ENCODE measurements at places on chromosomes 7 and 10.

DNA sequence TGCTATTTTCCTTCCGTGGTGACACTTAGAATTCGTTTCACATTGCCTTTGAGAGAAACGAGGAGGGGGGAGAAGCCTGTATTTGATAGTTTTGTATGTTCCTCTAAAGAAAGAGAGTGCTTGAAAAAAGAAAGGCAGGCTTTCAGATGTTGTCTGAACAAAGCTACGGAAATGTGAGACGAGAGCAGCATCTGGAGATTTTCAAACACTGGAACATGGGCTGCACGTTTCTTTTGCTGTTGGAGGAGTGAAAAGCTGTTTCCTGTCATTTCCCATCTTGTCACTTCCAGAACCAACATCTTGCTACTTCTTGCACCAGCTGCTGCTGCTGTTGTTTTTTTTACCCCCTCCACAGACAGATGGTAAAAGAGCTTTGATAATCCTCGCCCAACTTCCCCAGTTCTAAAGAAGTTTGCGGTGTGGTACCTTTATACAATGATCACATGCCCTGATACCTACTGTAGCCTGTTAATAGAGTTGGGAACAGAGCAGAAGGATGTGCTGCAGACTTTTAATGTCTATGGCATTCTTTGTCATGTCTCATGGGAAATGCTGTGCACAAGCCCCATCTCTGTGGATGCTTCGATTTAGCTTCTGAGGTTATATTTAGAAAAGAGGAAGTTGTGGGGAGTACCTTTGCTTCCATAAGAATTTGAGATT, 408.1 kb downstream of the AUTS2 start:
- no peak for DNase-seq

DNA sequence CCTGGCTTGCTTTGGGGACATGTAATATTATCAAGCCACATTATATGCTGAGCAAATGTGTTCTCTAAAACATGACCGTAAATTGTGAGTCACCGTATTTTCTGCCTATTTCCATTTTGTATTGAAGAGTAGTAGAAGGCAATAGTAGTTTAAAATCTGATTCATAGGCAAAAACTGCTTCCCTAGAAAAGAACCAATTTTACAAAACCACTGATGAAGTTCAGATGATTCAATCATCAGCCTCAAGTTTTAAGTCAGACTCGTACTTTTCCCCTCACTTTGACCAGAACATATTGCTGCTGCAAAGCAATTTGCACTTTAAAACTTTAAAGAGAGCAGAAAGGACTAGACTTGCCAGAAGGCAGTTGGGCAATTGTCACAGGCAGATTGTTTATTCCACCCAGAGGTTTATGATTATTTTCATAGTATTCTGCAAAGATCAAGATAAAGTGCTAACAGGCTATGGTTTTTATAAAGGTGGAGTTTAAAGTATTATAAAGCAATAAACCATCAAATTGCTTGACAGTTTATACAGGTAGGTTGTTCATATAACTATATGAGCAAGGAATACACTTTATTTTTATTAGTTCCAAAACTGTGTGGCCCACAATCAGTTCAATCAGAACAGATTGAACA, 168.2 kb downstream of the ETV1 start:
- peak; percentile 31 for DNase-seq

GRCh38 chr10:15684768-15685167, 35.0 kb downstream of the ITGA8 start:
- no peak for DNase-seq

- peak; percentile 38 for DNase-seq
Measured at GRCh38 chr10:94428766-94429707, 26.7 kb downstream of the TBC1D12 start.

- DNase-seq: no peak
Measured at GRCh38 chr10:9260690-9261089, 1206.2 kb downstream of the GATA3 start.

DNA sequence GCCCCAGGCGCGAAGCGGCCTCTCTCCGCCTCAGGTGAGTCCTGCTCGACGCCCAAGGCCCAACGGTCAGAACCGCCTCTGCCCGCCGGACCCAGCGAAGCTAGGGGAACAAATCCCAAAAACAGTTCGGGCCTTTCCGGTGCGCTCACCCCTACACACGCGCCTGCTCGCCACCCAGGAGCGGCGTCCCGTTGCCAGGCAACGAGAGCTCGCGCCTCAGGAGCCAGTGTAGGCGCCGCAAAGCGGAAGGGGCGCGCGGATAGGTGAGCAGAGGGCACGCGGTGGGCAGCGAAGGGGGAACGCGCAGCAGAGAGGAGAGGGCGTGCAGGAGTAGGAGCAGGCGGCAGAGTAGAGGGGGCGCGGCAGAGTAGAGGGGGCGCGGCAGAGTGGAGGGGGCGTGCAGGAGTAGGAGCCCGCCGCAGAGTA, at the start of the genes DYDC1 and DYDC2:
TSS of gene DYDC1 (minus strand) at position 193 of the 426 bp plus-strand sequence. CDS start 4,154 bp downstream, outside the sequence.
TSS of gene DYDC2 (plus strand) at position 219 of the 426 bp plus-strand sequence. CDS start 5,663 bp downstream, outside the sequence.
- no peak for DNase-seq

DNA sequence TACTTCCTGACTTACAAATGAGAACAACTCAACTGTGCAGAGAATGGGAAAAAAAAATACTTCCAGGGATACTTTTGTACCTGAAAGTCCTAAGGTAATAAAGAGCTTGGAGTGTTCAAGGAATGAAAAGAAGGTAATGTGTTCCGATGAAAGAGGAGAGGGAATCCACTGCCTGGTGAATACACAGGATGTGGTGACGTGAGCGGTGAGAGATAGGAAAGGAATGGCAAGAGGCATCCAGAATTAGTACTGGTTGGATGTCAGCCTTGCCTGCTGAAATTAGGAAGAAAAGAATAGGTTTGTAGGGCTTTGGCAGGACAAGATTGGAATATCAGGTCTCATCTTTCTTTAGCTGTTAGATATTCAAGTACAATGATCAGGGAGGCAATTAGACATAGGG, 347.7 kb downstream of the POM121L12 start:
- DNase-seq: no peak

- DNase-seq: no peak
Measured at GRCh38 chr7:1055956-1056784, 11.8 kb downstream of the GPR146 start.

GRCh38 chr7:31079126-31079823, 27.2 kb downstream of the ADCYAP1R1 start:
- DNase-seq: no peak

GRCh38 chr7:140358412-140359051, 39.8 kb downstream of the SLC37A3 start:
- DNase-seq: no peak

Measured in AG09309 (cell line).